ENCODE measurements at places on chromosomes 1 and 21.
A peak's percentile ranks its signal among the peaks of the same experiment; 100 is the strongest.

- ATAC-seq: no peak
Measured at GRCh38 chr1:45047032-45047431, 35.0 kb downstream of the UROD start.

GRCh38 chr1:228735871-228736586 is 750 bp downstream of the RHOU start:
- ATAC-seq: peak; percentile 59

- no peak for ATAC-seq
Measured at GRCh38 chr21:27681841-27682240, 715.0 kb upstream of the ADAMTS5 start.

DNA sequence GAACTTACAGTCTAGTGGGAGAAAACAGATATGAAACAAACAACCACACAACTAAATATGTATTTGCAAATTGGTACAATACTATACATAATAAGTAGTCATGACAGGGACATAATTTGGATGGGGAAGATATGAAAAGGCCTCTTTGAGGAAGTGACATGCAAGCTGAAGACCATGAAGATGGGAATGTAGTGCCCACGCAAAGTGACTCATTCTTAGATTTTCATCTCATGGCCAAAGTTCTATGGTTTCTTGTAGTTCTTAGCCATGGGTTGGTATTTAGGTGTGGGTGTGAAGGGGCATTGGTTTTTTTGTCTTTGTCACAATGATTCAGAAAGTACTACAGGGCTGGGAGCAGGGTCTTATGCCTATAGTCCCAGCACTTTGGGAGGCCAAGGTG is 105.4 kb upstream of the FAM78B start:
- no peak for ATAC-seq
